ENCODE measurements at places on chromosomes 16 and 17. TPM values are rescaled to one million over a fixed set of nuclear protein-coding genes. Genes with fewer than 3 reads are reported as not detected.

Gene KRT32
- not detected for total RNA-seq

Gene WNT3
- total RNA-seq = not detected

Gene GNGT2
- total RNA-seq = 41.3 TPM

Gene HIGD1B
- not detected for total RNA-seq

Gene DOC2B
- 0.14 TPM for total RNA-seq

Gene CD300LB
- not detected for total RNA-seq

Gene FNDC8
- total RNA-seq = not detected

Gene TEKT5
- 0.15 TPM for total RNA-seq

Gene HS3ST2
- total RNA-seq = not detected

Gene CCT6B
- 0.69 TPM for total RNA-seq

Gene CA10
- not detected for total RNA-seq

Gene CDRT15
- not detected for total RNA-seq

Gene CLDN6
- not detected for total RNA-seq

Gene NPIPA8
- not detected for total RNA-seq

Gene ABAT
- total RNA-seq = 2.7 TPM

Gene CES1
- total RNA-seq = not detected

Gene LDHD
- 0.33 TPM for total RNA-seq

Gene KRT31
- total RNA-seq = not detected

Gene ABCA9
- not detected for total RNA-seq

Gene CCDC200
- not detected for total RNA-seq

Gene RGS9
- 1.2 TPM for total RNA-seq

Gene CDH1
- 1.7 TPM for total RNA-seq

Gene FGF11
- 1.3 TPM for total RNA-seq

Gene DNAH3
- not detected for total RNA-seq

Gene MYL4
- total RNA-seq = not detected

Gene VASN
- total RNA-seq = not detected

All from activated naive CD4-positive, alpha-beta T cell treated with anti-CD3 and anti-CD28 coated beads for 36 hours (primary cell).